ENCODE measurements at places on chromosomes 6 and 20. TPM values are rescaled to one million over a fixed set of nuclear protein-coding genes. Genes with fewer than 3 reads are reported as not detected.

Gene RTN4IP1
- total RNA-seq, result 21.8 TPM

Gene HLA-DPA1
- total RNA-seq, result 70.5 TPM

Gene SEMG1
- total RNA-seq, result not detected

Gene TGM3
- not detected for total RNA-seq

GRCh38 chr6:113181164-113181563 lies 676.0 kb upstream of the MARCKS start:
- DNase-seq, result no peak

DNA sequence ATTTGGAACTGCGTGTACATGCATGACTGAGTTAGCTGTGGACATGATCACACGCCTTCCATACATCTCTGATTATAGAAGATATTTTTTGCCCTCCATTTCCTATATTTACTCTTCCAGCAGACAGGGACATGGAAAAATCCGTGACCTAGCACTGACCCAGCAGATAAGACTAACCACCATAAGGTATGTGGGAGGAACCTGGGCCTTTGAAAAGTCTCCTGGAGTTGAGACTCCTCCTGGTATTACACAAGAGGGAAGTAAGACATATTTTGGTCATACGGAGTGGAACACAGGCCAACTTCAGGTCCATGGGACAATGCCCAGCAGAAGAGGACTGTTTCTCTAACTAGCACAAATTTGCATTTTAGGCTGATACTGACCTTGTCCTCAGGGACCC lies 13.7 kb upstream of the SIRPB1 start:
- no peak for DNase-seq

GRCh38 chr6:701700-702479 lies 9.0 kb upstream of the EXOC2 start:
- DNase-seq, result no peak

DNA sequence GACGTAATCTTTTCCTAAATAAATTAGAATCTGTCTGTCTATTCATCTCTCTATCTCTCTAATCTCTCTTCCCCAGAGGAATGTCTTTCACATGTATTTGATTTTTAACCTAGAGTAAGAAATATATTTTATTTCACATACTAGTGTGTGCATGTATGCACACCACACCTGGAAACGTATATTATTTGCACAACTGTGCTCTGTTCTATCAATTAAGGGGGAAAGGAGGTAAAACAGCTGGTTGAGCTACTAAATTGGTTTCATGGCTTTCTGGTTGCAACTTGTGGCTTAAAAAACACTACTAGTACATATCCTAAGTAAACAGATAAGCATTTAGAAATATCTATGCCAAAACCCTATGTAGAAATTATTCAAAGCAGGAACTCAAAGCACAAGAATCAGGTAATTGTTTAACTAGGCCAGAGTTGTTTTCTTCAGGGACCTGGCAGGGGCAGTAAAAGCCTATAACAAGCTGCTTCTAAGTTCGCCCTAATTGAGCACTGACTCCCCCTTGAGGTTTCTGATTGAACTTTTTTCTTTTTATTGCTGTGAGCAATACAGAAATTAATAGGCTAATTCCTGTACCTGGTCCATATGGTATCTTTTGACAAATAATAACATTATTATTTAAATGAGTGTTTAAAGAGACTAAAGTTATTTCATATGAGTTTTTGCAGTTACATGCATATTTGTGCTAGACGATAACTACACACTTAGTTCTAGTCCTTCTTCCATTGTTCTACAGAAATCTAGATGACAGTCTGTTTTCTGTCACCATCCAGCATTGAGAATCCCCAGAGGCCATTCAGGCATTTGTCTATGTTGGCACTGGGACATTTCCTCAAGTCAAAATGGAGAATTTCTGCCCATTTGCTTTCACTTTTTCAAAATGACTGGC lies 88.6 kb downstream of the MCHR2 start:
- DNase-seq, result no peak

GRCh38 chr20:10557685-10558084 lies 116.1 kb downstream of the JAG1 start:
- no peak for DNase-seq

DNA sequence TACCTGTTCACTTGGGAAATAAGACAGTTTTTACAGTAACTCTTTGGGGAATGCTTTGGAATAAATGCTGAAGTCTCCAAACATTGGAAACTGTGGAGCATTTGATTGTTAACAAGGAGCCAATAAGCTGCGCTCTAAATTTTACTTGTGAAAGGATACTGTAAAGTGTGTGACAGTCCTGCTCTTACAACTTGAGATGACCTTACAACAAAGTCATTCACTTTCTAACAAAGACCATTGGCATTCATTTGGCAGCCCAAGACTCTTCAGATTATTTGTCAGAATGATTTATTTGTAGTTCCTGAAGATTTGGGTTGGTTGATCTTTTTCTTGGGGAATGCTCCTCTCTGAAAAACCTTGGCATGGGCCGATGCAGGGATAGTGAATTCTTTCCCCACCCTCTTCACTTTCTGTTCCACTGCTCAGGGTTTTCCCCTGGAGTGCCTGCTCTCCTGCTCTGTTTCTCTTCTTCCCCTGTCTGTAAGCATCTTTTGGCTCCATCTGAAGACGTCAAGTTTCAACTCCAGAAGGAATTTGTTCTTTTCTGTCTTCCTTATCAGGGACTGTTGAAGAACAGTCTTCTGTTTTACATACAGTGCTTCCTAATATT lies 116.4 kb downstream of the AKAP7 start:
- DNase-seq, result no peak

GRCh38 chr20:34043025-34043424 lies 49.3 kb downstream of the RALY start:
- DNase-seq, result no peak

- no peak for DNase-seq
Observed at GRCh38 chr6:159438106-159438505, 254.9 kb downstream of the SOD2 start.

DNA sequence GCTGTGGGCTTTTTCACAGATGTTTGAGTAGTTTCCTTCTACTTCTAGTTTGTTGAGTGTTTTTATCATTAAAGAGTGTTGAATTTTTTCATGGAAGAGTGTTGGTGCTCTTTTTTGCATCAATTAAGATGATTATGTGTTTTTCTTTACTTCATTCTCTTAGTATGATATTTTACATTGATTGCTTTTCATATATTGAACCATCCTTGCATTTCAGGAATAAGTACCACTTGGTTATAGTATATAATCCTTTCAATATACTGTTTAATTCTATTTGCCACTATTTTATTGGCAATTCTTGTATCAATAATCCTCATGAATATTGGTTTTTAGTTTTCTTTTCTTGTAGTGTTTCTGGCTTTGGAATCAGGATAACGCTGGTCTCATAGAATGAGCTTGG lies 113.7 kb upstream of the PRDM1 start:
- DNase-seq, result no peak

DNA sequence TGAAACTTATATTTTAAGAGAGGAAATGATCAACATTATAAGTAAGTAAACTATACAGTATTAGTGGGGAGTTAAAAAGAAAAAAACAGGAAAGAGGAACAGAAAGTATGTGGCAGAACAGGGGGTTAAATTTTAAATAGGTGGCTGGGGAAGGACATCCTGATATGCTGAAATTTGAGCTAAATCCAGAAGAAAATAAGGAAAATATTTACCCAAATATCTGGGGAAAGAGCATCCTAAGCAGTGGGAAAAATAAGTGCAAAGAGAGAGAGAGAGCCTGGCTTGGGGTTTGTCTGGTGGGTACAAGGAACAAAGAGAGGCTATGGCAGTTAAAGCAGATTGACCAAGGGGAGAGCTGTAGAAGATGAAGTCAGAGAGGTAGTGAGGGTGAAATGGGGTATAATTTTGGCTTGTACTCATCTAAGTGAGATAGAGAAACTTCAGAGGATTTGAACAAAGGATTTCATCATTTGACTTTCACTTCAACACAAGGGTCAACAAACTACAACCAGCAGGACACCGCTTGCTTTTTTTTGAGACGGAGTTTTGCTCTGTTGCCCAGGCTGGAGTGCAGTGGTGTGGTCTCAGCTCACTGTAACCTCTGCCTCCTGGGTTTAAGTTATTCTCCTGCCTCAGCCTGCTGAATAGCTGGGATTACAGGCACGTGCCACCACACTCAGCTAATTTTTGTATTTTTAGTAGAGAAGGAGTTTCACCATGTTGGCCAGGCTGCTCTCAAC lies 328.4 kb upstream of the CNR1 start:
- DNase-seq, result no peak

DNA sequence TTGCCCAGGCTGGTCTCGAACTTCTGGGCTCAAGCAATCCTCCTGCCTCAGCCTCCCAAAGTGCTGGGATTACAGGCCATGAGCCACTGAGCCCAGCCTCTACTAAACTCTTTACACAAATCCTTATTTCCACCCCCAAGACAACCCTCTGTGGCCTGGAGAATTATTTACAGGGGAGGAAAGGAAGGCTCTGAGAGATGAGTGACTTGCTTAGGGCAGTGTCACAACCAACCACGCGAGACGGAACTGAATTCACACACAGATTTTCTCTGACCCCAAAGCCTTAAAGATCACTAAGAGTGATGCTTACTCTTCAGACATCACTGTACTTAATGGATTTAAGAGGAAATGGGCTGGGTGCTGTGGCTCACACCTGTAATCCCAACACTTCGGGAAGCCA lies 86.2 kb downstream of the RIPOR3 start:
- no peak for DNase-seq

DNA sequence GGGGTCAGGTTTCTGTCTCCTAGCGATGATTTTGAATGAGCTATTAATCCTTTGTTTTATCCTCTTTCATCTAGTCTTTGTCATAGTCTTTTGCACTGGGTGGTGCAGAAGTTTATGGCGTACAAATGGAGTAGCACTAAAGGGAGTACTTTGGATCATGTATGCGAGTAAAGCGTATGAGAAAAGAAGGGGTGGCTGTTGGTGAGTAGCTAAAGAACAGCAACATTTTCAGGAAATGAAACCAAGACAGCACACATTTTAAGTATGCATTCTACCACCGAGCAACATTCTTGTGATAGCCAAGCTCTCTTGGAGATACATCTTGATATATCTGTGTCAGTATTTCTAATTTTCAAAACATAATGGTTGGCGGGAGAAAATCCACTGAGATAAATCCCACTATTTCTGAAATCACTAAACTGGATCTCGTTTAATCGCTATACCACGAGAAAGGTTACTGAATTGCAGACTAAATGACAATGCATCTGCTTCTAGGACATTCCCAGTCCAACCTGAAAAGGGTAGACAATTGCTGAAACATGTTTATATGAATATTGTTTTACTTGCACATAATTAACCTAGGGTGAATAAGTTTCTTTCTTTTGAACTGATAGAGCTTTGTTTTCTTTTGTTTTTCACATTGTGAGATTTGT lies 196.1 kb downstream of the TRIM27 start:
- DNase-seq, result no peak

- peak; percentile 51 for DNase-seq
Observed at GRCh38 chr6:156877126-156877863, 100.1 kb downstream of the ARID1B start.

DNA sequence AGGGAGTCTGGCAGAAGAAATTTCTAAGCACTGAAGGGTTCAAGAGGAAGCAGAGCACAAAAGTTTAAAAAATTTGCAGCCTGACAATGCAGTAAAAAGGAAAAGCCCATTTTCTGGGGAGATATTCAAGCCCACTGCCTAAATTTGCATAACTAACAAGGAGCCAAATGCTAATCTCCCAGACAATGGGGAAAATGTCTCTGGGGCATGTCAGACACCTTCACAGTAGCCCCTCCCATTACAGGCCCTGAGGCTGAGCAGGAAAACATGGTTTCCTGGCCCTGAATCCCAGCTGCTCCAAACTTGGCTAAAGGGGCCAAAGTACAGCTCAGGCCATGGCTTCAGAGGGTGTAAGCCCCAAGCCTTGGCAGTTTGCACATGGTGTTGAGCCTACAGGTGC lies 908.5 kb upstream of the MANEA start:
- no peak for DNase-seq

- DNase-seq, result no peak
Observed at GRCh38 chr20:48319943-48320584, 507.7 kb downstream of the PREX1 start.
